CD4-positive, alpha-beta memory T cell (primary cell): ENCODE measurements at places on chromosomes 4 and X. TPM values are rescaled to one million over a fixed set of nuclear protein-coding genes. Genes with fewer than 3 reads are reported as not detected.
A peak's percentile ranks its signal among the peaks of the same experiment; 100 is the strongest.

DNA sequence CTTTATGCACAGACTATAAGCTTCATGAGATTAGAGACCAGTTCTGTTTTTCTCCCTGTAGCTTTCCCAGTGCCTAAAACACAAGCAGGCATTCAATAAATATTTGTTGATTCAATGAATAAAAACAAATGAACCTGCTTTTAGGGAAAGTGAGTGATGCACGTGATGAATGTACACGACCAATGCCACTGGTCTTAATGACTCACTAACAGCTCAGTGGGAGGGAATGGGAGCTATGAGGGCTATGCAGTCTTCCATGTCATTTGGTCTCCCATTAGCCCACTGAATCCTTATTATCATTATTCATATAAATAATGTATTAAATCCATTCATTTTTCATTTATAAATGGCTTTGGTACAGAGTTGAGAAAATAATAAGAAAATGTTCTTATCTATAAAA lies 247.4 kb downstream of the FBXO8 start:
- DNase-seq, result no peak

GRCh38 chrX:148185631-148186030 lies 204.5 kb downstream of the FMR1NB start:
- DNase-seq, result no peak

GRCh38 chr4:146545102-146545501 lies 23.4 kb upstream of the SLC10A7 start:
- no peak for DNase-seq

GRCh38 chrX:128931071-128931470 lies 592.2 kb downstream of the SMARCA1 start:
- DNase-seq, result no peak

- no peak for DNase-seq
These were observed 10.2 kb downstream of the EDNRA start for GRCh38 chr4:147491086-147491485.

- DNase-seq, result peak; percentile 26
These were observed 6.7 kb upstream of the ERCC6L start for GRCh38 chrX:72245461-72246089.

Gene TEC
- 3.7 TPM for total RNA-seq

Gene HPGD
- 2.4 TPM for total RNA-seq

Gene EDA2R
- total RNA-seq, result 1.2 TPM

DNA sequence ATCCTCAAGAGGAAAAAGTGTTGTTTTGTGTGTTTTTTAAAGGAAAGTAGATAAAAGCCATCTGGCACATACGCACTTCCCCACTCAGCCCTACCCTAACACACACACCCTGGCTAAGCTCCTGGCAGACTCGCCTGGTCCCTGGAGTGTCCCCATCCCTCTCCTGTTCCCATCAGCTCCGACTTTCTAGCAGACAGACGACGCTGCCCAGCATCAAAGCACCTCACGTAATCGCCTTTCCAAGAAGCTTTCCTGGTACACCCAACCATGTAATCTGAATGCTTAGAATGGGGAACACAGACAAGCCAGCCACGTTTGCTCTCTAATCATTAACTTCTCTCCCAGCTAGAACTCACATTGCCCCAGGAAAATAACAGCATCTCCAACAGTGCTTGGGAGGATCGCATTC lies 116.2 kb downstream of the AFAP1 start:
- no peak for DNase-seq

Gene SH3RF1
- total RNA-seq, result 0.15 TPM

DNA sequence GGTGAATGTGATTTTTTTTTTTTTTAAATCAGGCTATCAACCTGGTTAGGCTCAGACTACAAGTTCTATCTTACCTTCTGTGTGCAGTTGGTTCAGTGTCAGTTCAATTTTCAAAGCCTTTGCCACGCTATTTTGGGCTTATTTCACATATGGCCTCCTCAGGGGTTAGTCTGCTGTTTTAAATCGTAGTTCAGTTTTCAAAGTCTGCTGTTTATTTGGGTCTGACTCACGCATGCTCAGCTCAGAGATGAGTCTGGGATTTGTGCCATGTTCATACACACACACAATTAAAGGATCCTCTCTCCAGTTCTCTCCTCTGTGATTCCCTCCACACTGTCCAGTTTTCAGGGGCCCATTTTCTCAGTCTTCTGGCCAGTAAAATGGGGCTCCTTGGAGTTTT lies 32.3 kb upstream of the ZFX start:
- no peak for DNase-seq

DNA sequence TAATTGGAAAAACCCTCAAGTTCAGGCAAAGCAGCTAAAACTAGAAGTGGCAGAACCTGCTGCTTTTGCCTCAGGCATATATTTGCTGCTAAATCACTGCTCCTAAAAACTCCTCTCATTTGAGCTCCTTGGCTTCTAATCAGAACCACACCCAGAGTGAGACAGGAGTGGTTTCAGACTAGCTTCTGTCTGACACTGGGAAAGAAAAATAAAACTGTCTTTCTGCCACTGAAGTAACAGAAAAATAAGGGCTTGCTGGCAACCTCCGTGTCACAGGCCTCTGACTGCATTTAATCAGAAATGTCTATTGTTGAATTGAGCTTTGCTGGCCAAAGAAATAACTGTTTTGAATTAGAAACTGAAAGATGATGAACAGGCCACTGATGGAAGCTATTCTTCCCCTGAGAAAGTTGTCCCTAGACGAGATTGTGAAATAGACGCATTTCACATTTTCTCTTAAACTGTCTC lies 52.1 kb upstream of the RAP2C start:
- DNase-seq, result no peak

Gene FGFBP1
- total RNA-seq, result not detected

Gene CXXC4
- 0.08 TPM for total RNA-seq

DNA sequence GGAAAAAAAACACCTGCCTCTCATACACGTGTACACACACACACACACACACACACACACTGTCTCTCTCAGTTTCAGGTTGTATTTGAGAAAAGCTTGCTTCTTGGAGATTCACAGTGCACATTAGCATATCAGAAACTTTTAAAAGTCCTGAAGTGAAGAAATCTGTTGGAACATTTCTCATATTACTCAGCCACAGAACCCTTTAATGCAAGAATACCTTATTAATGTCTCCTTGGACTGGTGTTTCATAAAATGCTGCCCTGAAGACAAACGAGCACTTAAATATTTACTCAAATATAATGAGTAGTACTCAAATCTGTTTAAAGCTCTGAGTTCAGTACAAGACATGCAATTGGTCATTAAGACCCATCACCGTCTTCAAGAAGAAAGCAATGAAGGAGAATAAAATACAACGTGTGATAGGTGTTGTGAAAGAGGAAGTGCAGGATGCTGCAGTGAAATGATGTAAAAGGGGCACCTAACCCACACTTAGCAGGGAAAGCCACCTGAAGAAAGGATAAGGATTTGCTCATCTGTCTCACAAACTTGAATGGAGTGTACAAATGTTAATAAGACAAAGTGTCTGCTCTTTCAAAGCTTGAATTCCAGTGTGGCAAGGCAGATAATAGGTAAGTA lies 57.0 kb downstream of the DCLK2 start:
- DNase-seq, result no peak

GRCh38 chrX:51406688-51407519 lies 74.3 kb downstream of the NUDT10 start:
- DNase-seq, result no peak

DNA sequence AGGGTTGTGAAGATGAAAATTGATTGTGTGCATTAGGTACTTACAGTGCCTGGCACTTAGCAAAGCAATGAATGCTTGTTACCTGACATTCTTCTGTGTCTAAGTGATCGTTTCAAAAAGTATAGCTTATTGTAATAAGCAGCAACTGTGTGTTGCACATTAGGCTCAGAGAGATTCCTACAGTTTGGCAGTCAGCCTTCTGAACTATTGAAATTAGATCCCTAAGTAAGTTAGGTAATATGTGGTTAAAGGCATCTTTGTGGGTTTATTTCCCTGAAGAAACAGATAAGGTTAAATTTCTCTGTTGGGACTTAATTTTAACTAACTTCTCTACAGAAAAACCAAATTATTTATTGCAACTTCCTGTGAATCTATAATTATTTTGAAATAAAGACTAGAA lies 93.4 kb downstream of the REPS2 start:
- DNase-seq, result no peak

Gene PABPC1L2B
- not detected for total RNA-seq

- DNase-seq, result no peak
These were observed 67.4 kb downstream of the DMP1 start for GRCh38 chr4:87717276-87718031.

- DNase-seq, result no peak
These were observed 881.0 kb downstream of the PCDH18 start for GRCh38 chr4:136651278-136651667.

Gene GAGE12F
- total RNA-seq, result not detected

GRCh38 chr4:159055833-159056232 lies 47.0 kb upstream of the RAPGEF2 start:
- DNase-seq, result no peak

Gene REPS2
- total RNA-seq, result 1.4 TPM

- DNase-seq, result no peak
These were observed 599.7 kb downstream of the ADGRL3 start for GRCh38 chr4:61799794-61800193.

DNA sequence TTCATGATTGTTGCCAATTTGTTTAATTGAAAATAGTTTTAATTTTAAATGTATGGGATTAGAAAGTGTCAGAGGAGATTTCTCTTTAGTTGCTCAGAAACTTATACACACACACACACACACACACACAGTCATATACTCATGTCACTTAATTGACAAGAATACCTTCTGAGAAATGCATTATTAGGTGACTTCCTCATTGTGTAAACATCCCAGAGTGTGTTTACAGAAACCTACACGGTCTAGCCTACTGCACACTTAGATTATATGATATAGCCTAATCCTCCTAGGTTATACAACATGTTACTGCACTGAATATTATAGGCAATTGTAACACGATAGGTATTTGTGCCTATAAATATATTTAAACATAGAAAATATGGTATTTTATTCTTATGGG lies 1327.4 kb downstream of the FSTL5 start:
- no peak for DNase-seq

GRCh38 chr4:154625971-154626370 lies 13.5 kb upstream of the FGG start:
- DNase-seq, result no peak

GRCh38 chr4:40375620-40376019 lies 40.5 kb downstream of the CHRNA9 start:
- no peak for DNase-seq

DNA sequence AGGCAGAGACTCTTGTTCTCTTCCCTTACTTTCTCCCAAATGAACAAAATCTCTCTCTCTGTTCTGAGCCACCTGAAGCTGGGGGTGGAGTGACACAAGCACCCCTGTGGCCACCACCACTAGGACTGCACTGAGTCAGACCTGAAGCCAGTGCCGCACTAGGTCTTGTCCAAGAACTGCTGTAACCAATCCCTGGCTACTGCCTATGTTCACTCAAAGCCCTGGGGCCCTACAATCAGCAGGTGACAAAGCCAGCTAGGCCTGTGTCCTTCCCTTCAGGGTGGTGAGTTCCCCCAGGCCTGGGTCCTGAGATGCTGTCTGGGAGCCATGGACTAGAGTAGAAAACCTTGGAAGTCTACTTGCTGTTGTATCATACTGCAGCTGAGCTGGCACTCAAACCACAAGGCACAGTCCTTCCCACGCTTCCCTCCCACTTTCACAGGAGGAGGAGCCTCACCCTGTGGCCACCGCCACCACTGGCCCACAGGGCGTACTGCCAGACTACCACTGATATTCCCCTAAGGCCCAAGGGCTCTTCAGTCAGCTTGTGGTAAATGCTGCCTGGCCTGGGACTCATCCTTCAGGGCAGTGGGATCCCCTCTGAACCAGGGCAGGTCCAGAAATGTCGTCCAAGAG lies 119.1 kb downstream of the RTL9 start:
- DNase-seq, result no peak

GRCh38 chrX:96979766-96980165 lies 96.1 kb downstream of the RPA4 start:
- DNase-seq, result no peak

GRCh38 chr4:38668203-38668971 lies 4.4 kb downstream of the KLF3 start:
- no peak for DNase-seq
